ENCODE measurements at places on chromosomes 2 and 18.

GRCh38 chr2:200966770-200967169 lies 3.3 kb upstream of the ORC2 start:
- no peak for DNase-seq

DNA sequence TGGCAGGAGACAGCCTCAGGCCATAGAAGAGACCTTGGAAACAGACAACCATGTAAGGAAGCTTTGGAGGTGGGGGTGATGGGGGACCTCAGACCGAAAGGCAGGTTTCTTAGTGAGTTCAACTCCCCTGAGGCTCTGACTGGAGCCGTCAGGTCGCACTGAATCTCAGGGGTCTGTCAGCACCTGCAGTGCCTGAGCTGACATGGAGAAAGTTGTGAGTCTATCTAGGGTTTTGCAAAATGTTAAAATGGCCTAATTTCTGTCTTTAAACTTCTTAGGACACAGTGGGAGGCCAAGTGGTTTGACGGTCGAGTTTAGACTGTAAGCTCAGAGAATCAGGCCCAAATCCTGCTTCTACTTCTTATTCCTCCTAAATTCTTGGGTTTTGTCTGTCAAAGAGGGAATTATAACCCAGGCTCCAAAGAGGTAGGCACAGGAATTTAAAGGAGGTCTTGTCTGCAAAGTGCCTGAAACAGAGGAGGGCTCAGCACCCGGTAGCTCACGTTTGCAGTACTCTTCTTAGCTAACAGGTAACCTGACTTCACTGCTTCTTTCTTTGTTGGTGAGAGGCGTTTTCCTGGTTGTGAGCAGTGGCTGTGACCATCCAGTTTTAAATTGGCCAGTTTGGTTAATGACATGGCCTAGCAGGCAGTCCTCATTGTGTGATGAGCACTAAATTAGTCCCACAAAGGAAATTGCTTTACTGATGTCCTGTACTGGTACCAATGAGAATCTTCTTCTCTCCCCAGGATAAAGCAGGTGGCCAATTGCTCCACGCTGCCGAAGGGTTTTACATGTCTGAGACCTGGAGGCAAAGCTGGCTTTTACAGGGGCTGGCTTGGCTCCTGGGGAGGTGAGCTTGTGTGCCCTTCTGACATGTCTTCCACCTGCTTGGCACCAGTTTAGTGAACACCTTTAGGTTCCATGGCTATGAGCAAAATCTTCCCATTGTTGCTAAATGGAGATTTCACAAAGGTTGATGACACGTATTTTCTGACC lies 95.7 kb downstream of the MYCN start:
- no peak for DNase-seq

DNA sequence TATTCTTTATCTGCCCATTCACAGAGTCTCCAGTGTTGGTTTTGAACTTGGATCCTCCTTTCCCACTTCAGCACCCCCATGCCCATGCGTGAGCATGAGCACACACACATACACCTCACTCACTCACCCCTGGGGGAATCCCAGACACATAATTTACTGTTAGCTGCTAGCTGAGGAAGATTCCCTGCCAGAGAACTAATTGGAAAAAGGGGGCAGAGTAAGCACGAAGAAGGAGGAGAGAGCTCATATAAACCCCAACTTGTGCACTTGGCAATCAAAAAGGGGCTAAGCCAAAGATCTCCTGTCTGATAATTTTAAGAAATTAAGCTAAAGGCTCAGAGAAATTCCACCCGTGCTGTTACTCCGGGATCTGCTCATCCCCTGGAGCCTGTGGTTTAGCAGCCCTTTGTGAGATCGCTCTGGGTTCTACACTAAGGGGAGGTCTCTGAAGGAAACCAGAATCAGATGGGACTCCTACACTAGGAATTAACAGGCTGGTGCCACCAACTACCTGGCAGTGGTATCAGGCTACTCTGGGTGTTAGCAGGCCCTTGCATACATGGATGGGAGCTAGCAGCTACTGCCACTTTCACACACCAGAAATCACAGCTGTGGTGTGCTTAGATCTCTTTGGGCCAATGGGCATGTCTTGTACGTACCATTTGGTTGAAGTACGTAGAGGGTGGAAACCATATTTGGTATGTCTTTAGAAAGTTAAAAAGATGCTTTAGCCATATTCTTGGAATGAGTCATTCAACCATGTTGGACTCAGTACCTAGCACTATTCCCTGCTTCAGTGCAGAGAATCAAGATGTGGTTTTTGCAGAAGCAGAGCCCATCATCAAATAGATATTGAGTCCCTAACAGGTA lies 95.6 kb upstream of the SLC14A2 start:
- no peak for DNase-seq

- peak; percentile 22 for DNase-seq
Observed at GRCh38 chr2:208025814-208026184, 472 bp upstream of the PLEKHM3 start.

DNA sequence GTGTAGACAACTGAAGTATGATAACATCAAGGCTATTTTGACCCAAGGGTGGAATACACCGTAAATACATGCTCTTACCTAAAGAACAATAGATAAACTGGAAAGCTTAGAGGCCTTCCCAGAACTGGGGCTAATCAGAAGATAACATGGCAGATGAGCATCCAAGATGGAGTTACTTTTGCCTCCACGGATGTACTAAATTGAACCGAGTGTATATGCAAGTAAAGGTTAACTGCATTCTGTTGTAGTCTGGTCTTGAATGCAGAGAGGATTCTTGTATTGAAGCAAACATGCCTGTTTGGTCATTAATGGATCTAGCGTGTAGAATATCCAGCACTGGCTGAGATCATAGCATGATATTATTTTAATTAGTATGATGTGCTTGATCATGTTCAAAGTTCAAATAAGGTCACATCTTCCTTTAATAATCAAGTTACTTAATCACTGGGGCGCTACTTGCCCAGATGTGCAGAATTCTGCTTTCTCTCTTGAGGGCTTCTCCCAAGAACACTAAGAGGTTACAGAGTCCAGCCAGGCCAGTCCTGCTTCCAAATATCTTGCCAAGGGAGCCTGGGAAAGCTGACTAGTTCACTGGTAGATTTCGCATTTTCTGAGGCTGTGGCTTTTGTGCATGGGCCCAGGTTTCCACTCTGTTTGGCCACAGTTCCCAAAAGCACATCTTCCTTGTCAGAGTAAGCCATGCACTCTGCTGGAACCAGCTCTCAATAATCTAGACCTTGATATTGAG lies 37.5 kb upstream of the ACSL3 start:
- DNase-seq, result no peak

GRCh38 chr2:51903728-51904127 lies 871.8 kb upstream of the NRXN1 start:
- no peak for DNase-seq

GRCh38 chr18:21774722-21775121 lies 34.1 kb downstream of the MIB1 start:
- no peak for DNase-seq

GRCh38 chr2:150601280-150602038 lies 114.0 kb upstream of the RND3 start:
- DNase-seq, result no peak

- no peak for DNase-seq
Observed at GRCh38 chr2:126653761-126654160, 2.2 kb upstream of the GYPC start.

- no peak for DNase-seq
Observed at GRCh38 chr2:101777337-101777736, 79.8 kb downstream of the MAP4K4 start.

- no peak for DNase-seq
Observed at GRCh38 chr2:114046866-114047435, 157.1 kb downstream of the ACTR3 start.

DNA sequence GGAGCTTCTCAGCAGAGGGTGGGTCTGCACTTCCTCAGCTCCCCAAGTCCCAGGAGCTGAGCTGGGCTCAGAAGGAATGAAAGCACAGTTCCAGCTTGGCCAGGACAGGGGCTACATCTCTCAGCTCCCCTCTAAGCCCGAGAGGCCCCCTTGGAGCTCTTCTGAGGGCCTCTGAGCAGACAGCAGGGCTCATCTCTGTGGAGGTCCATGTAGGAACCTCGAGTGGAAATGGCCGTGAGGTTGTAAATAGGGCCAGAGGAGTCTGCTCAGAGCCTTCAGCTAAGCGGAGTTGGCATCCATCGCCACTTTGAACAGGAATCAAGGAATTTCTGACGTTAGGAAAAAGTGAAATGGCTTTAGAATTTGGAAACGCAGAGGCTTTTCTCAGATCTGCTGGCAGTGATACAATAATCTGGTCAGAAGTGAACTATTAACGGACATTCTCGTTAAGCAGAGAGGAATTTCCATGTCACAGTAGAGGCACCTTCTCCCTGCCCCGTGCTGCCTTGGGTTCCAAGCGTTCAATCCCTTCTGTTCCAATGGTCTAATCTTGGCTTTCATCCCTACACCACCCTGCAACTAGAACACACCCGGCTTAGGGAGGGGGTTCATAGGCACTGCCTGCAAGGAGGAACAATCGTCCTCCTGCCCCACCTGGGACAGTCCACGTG lies 213.9 kb downstream of the NDUFA10 start:
- DNase-seq, result no peak

DNA sequence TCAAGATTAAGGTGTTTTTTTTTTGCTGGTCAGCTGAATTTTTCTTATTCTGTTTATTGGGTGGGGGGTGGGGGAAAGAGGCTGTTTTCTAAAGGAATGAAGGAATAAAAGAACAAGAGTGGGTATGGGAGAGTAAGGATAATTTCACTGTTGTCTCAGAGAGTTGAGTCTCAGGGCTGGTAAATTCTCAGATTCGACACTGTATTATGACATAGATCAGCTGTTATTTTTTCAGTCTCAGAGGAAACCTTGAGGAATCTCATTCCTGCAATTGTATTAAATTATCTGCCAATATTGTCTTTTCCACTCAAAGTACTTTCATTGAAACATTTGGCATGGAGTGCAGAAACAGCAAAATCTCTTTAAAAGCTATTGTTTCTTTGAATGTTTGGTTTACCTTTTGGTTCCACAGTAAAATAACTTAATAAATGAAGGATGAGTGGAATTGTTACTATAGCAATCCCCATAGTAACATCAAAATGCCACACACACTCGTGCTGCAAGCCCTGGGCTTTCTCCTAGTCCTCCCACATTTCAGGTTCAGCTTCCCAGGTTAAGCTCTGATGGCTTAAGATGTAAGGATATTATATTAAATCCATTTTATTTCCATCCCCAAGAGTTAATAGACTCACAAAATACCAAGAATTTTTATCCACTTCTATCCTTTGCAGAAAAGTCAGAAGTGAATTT lies 478.7 kb upstream of the TCF4 start:
- no peak for DNase-seq

- no peak for DNase-seq
Observed at GRCh38 chr2:17302281-17302680, 216.0 kb downstream of the RAD51AP2 start.

DNA sequence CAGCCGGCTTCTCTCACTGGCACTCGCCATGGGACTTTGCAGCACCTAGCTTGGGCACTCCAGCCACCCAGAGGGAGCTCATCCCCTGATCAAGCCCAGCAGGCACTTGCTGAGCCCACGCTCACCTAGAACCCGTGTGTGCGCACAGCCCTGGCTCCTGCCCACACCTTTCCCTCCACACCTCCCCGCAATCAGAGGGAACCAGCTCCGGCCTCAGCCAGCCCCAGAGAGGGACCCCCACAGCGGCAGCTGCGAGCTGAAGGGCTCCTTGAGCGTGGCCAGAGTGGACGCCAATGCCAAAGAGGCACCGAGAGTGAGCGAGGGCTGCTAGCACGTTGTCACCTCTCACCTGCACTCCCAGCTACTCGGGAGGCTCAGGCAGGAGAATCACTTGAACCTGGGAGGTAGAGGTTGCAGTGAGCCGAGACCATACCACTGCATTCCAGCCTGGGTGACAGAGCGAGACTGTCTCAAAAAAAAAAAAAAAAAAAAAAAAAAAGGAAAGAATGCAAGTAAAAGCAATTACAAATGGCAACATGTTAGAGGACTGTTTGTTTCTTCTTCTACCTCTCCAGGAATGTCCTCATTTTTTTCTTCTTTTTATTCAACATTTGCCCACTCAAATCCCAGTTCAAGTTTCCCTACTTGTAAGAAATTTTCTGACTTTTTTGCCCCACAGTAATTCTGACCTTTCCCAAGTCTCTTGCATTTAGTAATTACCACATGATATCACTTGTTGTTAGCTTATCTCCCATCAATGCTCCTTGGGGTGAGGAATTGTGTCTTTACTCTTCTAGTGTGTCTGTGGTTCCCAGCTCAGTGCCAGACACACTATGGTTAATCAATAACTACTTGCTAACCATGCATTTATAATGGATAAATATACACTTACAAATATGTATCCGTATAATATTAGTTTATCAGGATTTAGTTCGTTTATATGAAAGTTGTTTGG lies 40.6 kb upstream of the ST3GAL5 start:
- no peak for DNase-seq

DNA sequence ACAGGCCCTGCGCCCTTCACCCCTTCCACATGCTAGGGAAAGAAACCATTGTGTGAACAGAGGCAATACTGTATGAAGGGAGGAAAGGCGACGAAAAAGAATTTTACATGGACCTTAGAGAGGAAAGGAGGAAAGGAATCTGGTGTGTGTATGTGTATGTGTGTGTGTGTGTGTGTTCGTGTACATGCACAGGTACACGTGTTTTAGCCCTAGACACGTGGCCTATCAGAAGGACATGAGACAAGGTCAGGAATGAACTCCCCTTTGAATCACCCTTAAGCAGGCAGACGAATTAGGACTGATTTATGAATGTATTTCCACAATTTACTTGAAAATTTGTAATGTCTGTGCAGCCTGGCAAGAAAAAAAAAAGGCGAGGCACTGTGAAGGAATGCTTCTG lies 276.0 kb downstream of the ZNF516 start:
- DNase-seq, result no peak

DNA sequence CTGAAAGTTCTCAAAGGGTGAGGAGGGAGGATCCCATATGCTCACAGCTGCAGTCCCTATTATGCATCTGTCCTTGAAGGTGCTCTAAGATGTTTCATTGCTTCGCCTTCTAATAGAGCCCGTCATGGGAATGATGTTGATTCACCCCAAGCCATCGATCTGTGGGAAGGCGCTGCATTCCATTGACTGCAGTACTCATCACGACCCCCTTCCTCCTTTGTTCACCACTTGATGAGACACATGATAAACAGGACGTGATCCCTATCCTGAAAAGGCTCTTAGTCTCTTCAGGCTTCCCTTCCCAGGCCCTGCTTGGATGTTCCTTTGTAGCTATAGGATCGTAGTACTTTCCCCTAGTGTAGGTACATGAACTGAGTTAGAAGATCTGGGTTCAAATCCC lies 181.8 kb downstream of the AGPS start:
- peak; percentile 9 for DNase-seq

DNA sequence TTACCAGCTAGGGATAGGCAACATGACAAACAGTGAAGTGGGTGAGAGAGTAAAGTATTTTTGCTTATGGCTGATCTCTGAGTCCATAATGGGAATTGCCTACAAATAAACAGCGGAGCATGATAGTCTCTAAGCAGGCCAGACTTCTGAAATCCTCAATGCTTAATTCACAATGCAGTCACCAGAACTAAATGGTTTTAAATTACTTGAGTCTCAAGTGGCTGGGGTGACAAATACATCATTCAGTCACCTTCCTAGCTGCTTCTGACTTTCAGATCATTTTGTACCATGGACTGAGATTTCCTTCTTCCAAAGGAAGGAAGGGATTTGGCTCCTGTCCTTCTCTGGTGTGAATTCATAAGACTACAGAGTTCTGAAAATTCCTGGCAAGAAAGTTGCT lies 82.8 kb upstream of the RMP24 start:
- DNase-seq, result no peak

GRCh38 chr2:170771421-170771937 lies 1.3 kb downstream of the ERICH2 start:
- no peak for DNase-seq

Data from H7 (cell line).